ENCODE measurements at places on chromosomes 6 and 20.

DNA sequence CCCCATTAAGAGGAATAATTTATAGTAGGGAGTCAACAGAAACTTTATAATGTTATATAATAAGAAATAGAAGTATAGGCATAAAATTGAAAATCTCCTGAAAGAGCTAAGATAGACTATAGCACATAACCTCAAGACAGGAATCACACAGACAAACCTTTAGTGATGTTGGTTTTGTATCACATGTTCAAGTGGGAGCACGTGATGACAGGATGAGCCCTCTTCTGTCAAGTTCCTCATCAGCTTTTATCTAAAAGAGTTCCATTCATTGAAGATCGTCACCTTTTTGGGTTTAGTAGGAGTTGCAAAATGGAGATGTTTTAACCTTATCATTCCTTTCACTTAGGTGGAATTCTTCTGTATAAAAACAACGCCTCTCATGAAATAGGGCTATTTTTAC is 127.0 kb downstream of the MCHR2 start:
- DNase-seq = no peak

GRCh38 chr20:21101932-21102575 is 4.1 kb downstream of the LINC00237 start:
- DNase-seq = no peak

- no peak for DNase-seq
These were observed 20.7 kb upstream of the DST start for GRCh38 chr6:56663344-56663743.

- DNase-seq = no peak
These were observed 722.0 kb upstream of the FLRT3 start for GRCh38 chr20:15059438-15059837.

DNA sequence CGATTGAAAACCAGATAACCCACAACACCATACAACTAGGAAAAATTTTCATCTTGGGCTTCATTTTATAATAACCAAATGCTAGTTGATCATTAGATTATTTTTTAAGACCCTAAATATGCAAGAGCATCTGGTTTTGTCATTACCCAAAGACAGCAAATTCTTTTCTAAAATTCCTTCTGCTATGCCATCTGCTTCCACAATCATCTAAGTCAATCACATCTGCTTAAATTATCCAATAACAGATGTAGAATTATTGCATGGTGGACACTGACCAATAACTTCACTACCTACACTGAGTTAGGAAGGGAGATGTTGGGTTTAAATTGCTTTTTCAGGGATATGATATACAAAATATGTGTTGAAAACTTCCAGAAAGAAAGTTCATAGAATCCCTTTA is 41.9 kb downstream of the PKHD1 start:
- DNase-seq = no peak

DNA sequence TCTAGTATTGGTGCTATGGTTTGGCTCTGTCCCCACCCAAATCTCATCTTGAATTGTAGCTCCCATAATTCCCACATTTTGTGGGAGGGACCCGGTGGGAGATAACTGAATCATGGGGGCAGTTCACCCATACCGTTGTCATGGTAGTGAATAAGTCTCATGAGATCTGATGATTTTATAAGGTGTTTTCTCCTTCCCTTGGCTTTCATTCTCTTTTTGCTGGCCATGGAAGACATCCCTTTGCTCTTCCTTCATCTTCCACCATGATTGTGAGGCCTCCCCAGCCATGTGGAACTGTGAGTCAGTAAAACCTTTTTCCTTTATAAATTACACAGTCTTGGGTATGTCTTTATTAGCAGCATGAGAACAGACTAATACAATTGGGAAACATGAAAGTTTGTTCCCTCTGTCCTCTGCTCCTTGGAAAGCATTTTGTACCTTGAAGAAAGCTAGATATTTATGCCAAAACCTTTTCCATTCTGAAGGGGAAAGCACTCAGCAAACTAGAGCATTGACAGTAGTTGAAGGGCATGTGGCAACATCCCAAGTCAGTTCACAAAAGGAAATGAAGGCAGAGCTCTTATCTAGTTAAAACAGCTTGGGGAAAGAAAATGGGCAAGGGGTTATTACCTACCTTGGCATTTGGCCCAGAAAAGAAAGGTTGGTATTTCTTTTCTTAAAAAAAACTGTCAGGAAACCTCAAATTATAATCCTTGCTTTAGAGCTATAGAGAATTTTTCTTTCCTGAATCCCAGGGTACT is 10.7 kb upstream of the TNFAIP3 start:
- DNase-seq = no peak

- DNase-seq = no peak
These were observed 241.2 kb upstream of the PREP start for GRCh38 chr6:105644073-105644489.

GRCh38 chr20:53757472-53757913 is 163.9 kb upstream of the ZNF217 start:
- no peak for DNase-seq

DNA sequence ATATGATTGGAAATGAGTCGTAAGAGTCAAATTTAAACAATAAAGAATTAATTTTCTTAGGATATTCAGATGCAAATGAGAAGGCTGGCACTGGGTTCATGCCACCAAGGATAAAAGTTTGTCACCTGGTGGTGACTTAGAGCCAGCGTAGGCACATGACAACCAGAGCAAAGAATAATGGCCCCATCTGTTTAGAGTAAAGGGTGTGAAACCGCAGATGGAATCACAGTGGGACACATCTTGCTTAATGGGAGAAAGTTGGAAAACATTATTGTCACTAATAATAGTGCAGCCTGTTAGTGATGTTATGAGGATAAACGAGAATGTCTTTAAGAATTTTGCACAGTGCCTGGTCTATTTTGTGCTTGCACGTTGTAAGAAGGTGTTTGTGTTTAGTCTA is 727.8 kb downstream of the QKI start:
- no peak for DNase-seq

GRCh38 chr20:34109442-34109841 is 2.6 kb downstream of the EIF2S2 start:
- DNase-seq = no peak

- no peak for DNase-seq
These were observed 84.5 kb upstream of the SNAP25 start for GRCh38 chr20:10134176-10134575.

DNA sequence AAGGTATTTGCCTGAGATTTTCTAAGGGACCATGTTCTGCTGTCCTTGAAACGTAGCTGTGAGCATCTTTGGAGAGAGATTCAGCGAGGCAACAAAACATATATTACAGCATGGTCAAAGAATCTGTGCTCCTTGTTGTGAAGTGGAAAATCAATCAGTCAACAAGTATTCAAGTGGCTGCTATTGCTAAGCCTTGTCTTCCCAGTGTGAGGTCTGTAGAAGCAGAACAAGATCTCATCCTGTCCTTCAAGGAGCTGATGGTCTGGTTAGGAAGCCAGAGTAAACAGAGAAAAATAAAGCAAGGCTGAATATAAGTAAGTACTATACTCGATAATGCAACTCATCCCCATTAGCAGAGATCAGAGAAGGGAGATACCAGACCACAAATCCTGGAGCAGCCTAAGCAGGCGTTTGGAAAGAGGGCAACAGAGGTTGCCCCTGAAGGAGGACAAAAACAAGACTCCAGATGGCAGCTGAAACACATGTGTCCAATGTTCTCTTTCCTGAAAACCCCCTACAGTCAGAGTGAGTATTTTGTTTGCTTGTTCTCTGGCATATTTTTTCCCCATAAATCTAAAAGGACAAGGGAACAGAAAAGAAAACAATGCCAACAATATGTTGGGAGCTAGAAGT is 392.0 kb downstream of the SYNE1 start:
- no peak for DNase-seq

- DNase-seq = no peak
These were observed 13.5 kb downstream of the REV3L start for GRCh38 chr6:111469543-111469942.

DNA sequence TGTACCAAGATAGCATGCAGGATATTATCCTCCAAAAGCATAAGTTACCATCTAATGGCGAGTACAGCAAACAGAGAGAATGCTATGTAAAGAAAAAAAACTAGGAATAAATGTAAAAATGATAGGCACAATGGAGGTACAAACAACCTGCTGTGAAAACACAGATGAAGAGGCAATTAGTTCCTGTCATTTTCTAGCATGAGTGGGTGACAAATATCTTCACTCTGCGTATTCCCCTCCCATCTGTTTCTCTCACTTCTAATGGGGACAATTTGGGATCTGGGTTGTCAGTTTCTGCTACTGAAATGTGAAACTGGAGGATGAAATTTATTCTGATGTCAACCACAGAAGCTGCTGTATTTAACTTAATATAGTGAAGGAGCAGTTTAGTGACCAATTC is 11.7 kb upstream of the PTPRK start:
- no peak for DNase-seq

GRCh38 chr6:241336-241865 is 50.9 kb upstream of the DUSP22 start:
- no peak for DNase-seq

All from non-pigmented ciliary epithelial cell (primary cell).